ENCODE measurements at places on chromosomes 5 and 9. TPM values are rescaled to one million over a fixed set of nuclear protein-coding genes. Genes with fewer than 3 reads are reported as not detected.

- no peak overlapping the region for H3K27ac ChIP-seq
- H3K4me1 ChIP-seq, result no peaks in the 10 kb centered on the region
- H3K4me3 ChIP-seq, result no peak overlapping the region
- no peaks in the 10 kb centered on the region for H3K27me3 ChIP-seq
Observed at GRCh38 chr5:132764051-132764450, 13.0 kb downstream of the SEPTIN8 start.

- no peak within 1 kb of the TSS for H3K27ac ChIP-seq
- H3K36me3 ChIP-seq, result no peaks in the 10 kb centered on the region
- H3K4me1 ChIP-seq, result no peaks in the 10 kb centered on the region
- no peak for DNase-seq
Observed at GRCh38 chr9:136373300-136374182, at the start of gene CARD9. Gene CARD9 (minus strand): TSS chr9:136373669. CDS start chr9:136372078, 1,591 bp downstream.

DNA sequence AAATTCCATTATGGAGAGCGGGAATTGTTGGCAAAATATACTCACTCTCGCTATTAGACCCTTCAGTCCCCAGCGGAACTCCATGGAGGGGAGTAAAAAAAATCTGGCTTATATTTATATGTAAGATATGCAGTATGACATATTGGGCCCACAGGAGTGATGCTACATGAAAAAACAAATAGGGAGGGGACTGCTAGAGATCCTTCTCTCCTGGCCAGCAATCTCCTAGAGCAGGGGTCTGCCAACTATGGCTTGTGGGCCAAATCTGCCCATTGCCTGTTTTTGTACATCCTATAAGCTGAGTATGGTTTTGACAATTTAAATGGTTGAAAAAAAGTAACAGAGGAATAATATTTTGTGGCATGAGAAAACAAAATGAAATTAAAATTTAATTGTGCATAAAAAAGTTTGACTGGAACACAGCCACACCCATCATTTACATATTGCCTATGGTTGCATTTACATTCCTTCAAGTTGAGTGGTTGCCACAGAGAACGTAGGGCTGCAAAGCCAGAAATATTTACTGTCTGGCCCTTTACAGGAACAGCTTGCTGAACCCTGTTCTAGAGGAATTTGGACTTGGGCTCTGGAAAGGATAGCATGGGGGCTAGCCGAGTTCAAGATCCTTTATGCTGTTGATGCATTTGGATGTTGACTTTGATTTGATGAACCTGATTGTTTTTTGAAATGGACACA is 197.3 kb upstream of the CLINT1 start:
- H3K4me1 ChIP-seq, result no peaks in the 10 kb centered on the region
- no peak overlapping the region for H3K27ac ChIP-seq
- no peak overlapping the region for H3K4me3 ChIP-seq
- H3K36me3 ChIP-seq, result no peaks in the 10 kb centered on the region
- DNase-seq, result no peak

- peaks cover 7% of the 10 kb centered on the region for H3K36me3 ChIP-seq
- H3K4me3 ChIP-seq, result no peak overlapping the region
- H3K27me3 ChIP-seq, result no peaks in the 10 kb centered on the region
- H3K4me1 ChIP-seq, result peaks cover 16% of the 10 kb centered on the region
Observed at GRCh38 chr5:119028575-119028974, 40.2 kb upstream of the DTWD2 start.

DNA sequence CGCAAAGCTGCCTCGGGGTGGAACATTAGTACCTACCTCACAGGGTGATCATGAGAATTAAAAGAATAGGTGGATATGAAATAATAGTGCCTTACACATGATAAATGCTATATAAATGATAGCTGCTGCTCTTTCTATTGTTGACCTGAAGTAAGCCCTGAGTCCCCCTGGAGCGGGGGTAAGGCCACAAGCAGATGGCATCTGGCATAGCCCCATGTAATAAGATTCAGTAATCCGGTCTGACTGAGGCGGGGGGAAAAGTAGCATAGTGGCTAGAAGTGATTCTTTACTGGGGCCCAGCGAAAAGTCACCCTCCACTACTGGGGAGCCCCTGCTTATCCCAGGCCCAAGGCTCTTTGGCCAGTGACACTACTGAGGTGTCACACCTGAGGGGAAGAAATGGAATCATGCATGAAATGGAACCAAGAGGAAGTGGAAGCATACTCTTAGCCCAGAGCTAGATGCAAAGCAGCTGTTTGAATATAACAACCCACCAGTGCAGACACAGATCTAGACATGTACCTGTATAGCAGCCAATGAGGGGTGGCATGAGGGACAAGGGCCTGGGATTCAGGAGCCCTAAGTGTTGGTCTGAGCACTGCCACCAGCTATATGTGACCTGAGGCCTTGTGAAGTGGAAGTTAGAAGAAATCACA is 16.1 kb upstream of the FGFR4 start:
- H3K4me3 ChIP-seq, result no peak overlapping the region
- peaks cover 5% of the 10 kb centered on the region for H3K36me3 ChIP-seq
- no peak for DNase-seq

DNA sequence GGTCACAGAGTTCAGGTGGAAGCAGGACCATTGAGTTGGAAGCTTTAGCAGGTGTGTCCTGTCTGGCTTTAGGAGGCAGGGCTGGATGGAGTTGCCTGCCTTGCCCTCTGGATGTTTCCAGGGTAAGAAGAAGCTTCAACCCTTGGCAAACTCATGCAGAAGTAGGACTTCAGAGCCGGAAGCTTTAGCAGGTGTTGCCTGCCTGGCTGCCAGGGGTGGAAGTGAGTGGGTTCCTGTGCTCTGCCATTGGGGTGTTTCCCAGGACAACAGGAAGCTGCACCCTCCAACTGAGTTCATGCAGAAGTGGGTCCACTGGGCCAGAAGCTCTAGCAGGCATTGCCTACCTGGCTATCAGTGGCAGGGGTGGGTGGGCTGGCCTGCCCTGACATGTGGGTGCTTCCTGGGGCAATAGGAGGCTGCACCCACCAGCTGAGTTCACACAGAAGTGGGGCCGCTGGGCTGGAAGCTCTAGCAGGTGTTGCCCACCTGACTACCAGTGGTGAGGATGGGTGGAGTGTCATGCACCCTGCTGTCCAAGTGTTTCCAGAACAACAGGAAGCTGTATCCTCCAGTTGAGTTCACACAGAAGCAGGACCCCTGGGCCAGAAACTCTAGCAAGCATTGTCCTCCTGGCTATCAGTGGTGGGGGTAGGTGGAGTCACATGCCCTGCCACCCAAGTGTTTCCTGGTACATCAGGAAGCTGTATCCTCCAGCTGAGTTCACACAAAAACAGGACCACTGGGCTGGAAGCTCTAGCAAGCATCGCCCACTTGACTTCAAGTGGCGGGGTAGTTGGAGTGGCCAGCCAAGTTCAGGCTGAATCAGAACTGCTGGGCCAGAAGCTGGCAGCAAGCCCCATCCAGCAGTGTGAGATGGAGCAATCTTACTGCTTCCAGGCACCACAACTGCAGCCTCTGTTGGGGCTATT is 24.6 kb downstream of the LOX start:
- H3K4me3 ChIP-seq, result no peak overlapping the region
- H3K27me3 ChIP-seq, result no peaks in the 10 kb centered on the region
- no peak overlapping the region for H3K27ac ChIP-seq
- H3K4me1 ChIP-seq, result no peaks in the 10 kb centered on the region
- no peak for DNase-seq

- H3K27ac ChIP-seq, result no peak overlapping the region
- no peak for DNase-seq
- no peak overlapping the region for H3K4me3 ChIP-seq
- no peaks in the 10 kb centered on the region for H3K27me3 ChIP-seq
- no peaks in the 10 kb centered on the region for H3K4me1 ChIP-seq
Observed at GRCh38 chr5:99379187-99379586, 450.4 kb upstream of the CHD1 start.

- no peaks in the 10 kb centered on the region for H3K4me1 ChIP-seq
- peaks cover 4% of the 10 kb centered on the region for H3K27me3 ChIP-seq
- no peak overlapping the region for H3K27ac ChIP-seq
- no peaks in the 10 kb centered on the region for H3K36me3 ChIP-seq
- no peak overlapping the region for H3K4me3 ChIP-seq
Observed at GRCh38 chr9:27125030-27125429, 16.0 kb downstream of the TEK start.

The OR1L1 gene
- not detected for total RNA-seq

The SHISAL2B gene
- not detected for total RNA-seq

The ADRB2 gene
- 1.7 TPM for total RNA-seq

The GAS1 gene
- 0.12 TPM for total RNA-seq

The FAM78A gene
- total RNA-seq, result 80.0 TPM
